ENCODE measurements at places on chromosomes 3 and 15.

- DNase-seq = no peak
Measured at GRCh38 chr15:75178171-75178937, 23.3 kb upstream of the C15orf39 start.

GRCh38 chr3:183438735-183439134 is 10.3 kb upstream of the MCF2L2 start:
- DNase-seq = no peak

DNA sequence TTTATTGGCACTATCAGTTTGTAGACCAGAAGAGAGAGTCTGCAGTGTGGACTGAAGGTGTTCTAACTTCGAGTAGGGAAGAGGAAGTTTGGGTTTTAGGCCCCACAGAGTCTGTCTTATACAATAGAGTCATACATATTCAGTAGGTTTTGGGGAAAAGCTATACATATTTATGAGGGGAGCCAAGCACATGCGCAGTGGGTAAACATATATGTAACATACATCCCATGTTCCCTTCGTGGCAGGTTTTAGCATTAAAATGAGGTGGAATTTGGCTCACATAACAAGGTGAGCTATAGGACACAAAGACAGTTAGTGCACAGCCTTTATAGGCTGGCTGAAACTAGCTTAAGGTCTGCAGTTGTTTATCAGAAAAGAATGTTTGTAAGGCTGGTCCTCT is 4.9 kb downstream of the GALK2 start:
- no peak for DNase-seq

DNA sequence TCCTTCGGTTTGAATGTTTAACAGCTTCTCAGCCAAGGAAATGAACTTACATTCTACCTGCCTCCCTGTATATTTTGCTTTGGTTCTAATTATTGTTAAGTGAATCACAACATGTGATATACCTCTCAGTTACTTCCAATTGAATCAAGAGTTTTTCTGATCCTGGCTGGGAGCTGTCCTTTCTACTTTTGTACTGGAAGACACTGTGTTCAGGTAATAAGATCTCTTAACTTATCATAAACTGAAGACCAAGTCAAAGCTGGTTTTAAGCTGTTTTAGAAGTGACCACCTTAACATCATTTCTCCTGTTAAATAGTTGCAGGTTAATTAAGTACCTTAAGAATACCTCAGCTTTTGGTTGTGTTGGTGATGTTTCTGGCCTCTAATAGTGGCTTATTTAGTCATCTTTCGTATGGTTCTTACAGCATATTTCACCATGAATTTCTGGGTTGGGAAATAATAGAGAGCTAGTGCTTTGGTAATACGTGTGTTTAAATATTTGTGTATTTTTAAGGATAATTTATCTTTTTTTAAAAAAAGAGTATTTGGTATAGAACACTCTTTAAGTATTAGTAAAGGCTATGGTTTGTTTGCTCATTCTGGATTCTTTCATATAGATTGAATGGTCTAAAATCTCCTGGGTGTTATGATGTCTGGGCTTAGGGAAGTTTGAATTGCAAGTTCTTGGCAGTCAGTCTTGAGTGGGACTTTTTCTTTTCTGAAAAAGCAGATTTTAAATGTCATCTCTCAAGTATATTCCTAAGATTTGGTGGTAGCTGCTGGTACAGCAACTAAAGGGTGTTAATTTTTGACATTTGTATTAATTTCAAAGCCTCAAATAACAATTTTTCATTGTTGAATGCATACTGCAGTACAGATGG is 1.6 kb downstream of the RAB8B start:
- no peak for DNase-seq

GRCh38 chr15:85706779-85707518 is 87.8 kb downstream of the KLHL25 start:
- DNase-seq = no peak

All from Panc1 (cell line).